ENCODE measurements at places on chromosomes 1 and 21. TPM values are rescaled to one million over a fixed set of nuclear protein-coding genes. Genes with fewer than 3 reads are reported as not detected.

GRCh38 chr1:148334339-148335130, 148.6 kb downstream of the PPIAL4G start:
- H3K4me3 ChIP-seq = peak overlapping the region; percentile 98
- peak; percentile 65 for DNase-seq
- peaks cover 19% of the 10 kb centered on the region for H3K27me3 ChIP-seq
- H3K36me3 ChIP-seq = no peaks in the 10 kb centered on the region
- peaks cover 20% of the 10 kb centered on the region for H3K4me1 ChIP-seq

DNA sequence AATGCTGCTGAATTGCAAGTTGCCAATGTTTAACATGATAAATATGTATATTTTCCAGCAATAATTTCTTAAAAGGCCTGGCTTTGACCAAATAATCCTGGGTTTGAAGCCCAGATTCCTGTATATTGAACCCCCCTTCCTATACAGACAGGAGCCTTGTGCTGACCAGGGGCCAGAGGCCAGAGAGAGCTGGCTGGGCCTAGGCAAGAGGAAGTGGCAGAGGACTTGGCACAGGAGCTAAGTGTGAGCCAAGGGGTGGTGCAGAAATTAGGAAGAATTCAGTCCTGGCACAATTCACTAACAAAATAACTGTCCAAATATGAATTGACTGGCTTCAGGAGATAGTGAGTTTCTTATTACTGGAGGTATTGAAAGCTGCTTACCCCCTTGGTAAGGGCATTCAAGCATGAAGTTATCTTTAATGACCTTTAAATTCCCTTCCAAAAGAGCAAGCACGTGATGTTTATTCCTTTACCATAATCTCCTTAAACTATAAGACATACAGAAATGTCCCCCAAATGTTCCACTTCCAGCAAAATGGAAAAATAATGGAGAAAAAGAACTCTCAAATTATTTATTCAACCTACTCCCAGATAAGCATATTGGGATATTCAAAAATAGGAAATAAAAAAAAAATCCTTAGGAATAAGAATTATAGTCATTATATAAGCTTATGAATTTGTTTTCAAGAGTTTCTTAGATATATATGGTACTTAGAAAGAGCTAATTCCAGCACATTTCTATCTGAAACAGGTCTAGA, 26.6 kb downstream of the NIBAN1 start:
- no peaks in the 10 kb centered on the region for H3K27me3 ChIP-seq
- H3K36me3 ChIP-seq = peaks cover 12% of the 10 kb centered on the region
- H3K4me3 ChIP-seq = no peak overlapping the region
- H3K4me1 ChIP-seq = peaks cover 5% of the 10 kb centered on the region

- no peak overlapping the region for H3K27ac ChIP-seq
- peaks cover 32% of the 10 kb centered on the region for H3K4me1 ChIP-seq
Measured at GRCh38 chr21:41768437-41769042, 1.7 kb upstream of the RIPK4 start.

- DNase-seq = no peak
- peaks cover 16% of the 10 kb centered on the region for H3K4me1 ChIP-seq
- no peaks in the 10 kb centered on the region for H3K36me3 ChIP-seq
- no peak overlapping the region for H3K27ac ChIP-seq
Measured at GRCh38 chr1:200221614-200222282, 188.1 kb downstream of the ZNF281 start.

DNA sequence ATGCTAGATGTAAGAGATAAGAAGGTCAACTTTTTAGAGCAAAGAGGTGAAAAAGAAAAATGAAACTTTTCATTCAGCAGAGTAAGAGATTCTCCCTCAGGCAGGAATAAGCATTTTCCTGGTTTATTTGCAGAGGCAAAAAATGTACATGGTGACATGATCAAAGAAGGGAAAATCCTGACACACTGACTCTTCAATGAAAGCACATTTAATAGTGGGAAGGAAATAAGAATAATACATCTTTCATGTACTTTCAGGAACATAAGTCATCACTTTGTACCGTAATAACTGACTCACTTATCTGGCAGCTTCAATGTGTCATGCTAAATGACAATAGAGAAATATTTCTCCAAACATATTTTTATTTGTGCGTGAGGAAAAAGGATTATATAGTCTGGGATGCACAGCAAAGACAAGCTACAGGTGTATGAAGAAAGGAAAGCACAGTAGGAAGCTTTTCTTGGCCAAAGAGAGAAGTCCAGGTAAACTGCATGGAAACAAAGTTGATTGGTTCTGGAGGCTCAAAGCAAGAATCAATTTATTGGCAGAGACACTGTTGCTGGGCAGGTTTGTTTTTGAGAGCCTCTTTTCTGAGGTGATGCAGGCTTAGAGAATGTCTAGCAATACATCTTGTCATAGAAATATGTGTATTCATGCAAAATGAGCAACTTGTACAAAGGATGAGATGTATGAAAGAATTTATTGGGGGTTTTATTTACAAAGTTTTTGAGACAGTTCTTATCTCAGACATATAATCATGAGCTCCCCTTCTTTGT, 1409.0 kb downstream of the PLA2G4A start:
- DNase-seq = no peak
- H3K27ac ChIP-seq = no peak overlapping the region
- no peak overlapping the region for H3K4me3 ChIP-seq

Gene KCNJ9
- total RNA-seq = not detected

DNA sequence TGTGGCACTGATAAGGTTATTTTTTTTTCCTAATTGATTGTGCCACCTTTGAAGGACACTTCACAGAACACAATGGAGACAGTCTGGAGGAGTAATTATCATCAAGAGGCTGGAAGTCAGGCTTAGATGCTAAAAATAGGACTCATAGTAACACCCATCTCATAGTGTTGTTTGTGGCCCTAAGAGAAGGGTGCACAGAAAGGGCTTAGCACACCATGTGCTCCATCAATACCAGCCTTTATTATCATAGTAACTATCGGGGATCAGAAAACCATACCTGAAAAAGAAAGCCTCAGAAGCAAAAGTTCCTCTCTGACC, 11.9 kb downstream of the NIPAL3 start:
- DNase-seq = no peak
- H3K4me3 ChIP-seq = no peak overlapping the region
- peaks cover 52% of the 10 kb centered on the region for H3K36me3 ChIP-seq
- peaks cover 7% of the 10 kb centered on the region for H3K4me1 ChIP-seq
- H3K27me3 ChIP-seq = no peaks in the 10 kb centered on the region
- H3K27ac ChIP-seq = no peak overlapping the region

Gene ADGRL4
- not detected for total RNA-seq

Gene HPCAL4
- 13.8 TPM for total RNA-seq

GRCh38 chr1:114719424-114719787, 2.8 kb upstream of the NRAS start:
- DNase-seq = no peak
- no peaks in the 10 kb centered on the region for H3K27me3 ChIP-seq
- H3K36me3 ChIP-seq = peaks cover 69% of the 10 kb centered on the region
- H3K4me1 ChIP-seq = peaks cover 16% of the 10 kb centered on the region

GRCh38 chr1:192342842-192343241, 26.1 kb downstream of the RGS21 start:
- H3K27me3 ChIP-seq = no peaks in the 10 kb centered on the region
- no peaks in the 10 kb centered on the region for H3K4me1 ChIP-seq
- no peaks in the 10 kb centered on the region for H3K36me3 ChIP-seq
- H3K27ac ChIP-seq = no peak overlapping the region
- DNase-seq = no peak

GRCh38 chr21:19833082-19833481, 1165.1 kb upstream of the NCAM2 start:
- no peaks in the 10 kb centered on the region for H3K4me1 ChIP-seq
- H3K27ac ChIP-seq = no peak overlapping the region
- DNase-seq = no peak
- H3K4me3 ChIP-seq = no peak overlapping the region
- H3K27me3 ChIP-seq = no peaks in the 10 kb centered on the region

- no peaks in the 10 kb centered on the region for H3K4me1 ChIP-seq
- H3K4me3 ChIP-seq = no peak overlapping the region
- H3K27ac ChIP-seq = no peak overlapping the region
- peaks cover 9% of the 10 kb centered on the region for H3K27me3 ChIP-seq
- DNase-seq = no peak
Measured at GRCh38 chr1:115949156-115949555, 27.2 kb upstream of the SLC22A15 start.

- no peak overlapping the region for H3K4me3 ChIP-seq
- H3K27ac ChIP-seq = no peak overlapping the region
- no peaks in the 10 kb centered on the region for H3K4me1 ChIP-seq
- H3K27me3 ChIP-seq = peaks cover 5% of the 10 kb centered on the region
- H3K36me3 ChIP-seq = no peaks in the 10 kb centered on the region
Measured at GRCh38 chr1:173095632-173096031, 44.9 kb upstream of the TNFSF18 start.

DNA sequence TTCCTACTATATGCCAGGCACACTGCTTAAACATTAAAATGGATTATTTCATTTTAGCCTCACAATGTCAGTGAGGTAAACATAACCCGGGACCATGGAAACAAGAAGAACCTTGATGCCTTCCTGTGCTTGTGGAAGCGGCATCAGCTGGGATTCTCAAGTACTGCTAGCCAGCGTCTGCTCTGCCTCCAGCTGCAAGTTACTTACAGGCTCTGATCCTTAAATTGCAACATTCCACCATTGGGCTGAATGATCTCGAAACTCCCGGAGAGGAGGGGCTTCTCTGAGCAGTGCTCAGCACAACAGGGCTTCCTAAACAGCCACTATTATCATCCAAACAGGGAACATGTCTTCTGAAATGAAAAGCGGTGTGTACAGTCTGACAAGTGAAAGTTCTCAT, 6.7 kb upstream of the MAN1C1 start:
- H3K27me3 ChIP-seq = peaks cover 13% of the 10 kb centered on the region
- H3K4me1 ChIP-seq = peaks cover 6% of the 10 kb centered on the region
- H3K4me3 ChIP-seq = no peak overlapping the region
- DNase-seq = no peak

DNA sequence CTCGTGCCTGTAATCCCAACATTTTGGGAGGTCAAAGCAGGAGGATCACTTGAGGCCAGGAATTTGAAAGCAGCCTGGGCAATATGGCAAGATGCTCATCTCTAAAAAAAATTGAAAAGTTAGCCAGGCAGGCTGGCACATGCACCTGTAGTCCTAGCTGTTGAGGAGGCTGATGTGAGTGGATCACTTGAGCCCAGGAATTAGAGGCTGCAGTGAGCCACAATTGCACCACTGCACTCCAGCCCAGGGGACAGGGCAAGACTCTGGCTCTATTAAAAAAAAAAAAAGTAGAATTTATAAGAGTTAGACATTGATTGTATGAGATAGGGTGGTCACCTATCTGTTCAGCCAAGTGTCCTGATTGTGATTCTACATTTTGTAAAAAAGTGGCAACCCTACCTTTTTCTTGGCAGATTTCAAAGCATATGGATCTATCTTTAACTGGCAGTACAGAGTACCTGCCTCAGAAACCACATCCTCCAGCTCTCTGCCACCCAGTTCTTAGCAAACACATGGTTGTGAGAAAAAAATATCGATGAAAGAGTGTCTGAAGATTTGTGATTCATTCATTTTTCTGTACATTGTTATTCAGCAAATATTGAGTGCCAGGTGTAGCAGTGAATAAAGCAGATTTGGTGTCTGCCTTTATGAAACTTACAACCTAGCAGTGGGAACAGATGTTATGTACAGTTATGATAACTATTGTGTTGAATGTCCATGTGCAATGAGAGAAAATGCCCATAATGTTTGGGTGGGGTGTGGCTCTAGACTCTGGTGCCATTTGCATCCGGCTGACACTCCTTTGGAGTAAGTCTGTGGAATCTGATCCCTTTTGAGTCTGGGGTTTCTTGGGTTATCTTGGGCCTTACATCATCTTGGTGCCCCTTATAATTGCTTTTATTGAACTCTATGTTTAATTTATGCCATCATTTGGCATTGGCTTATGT, 82.5 kb downstream of the ST3GAL3 start:
- peaks cover 13% of the 10 kb centered on the region for H3K4me1 ChIP-seq
- H3K36me3 ChIP-seq = peaks cover 2% of the 10 kb centered on the region
- H3K27me3 ChIP-seq = no peaks in the 10 kb centered on the region

Measured in CD4-positive, CD25-positive, alpha-beta regulatory T cell (primary cell).